ENCODE measurements at places on chromosomes 12 and 14.
A peak's percentile ranks its signal among the peaks of the same experiment; 100 is the strongest.

DNA sequence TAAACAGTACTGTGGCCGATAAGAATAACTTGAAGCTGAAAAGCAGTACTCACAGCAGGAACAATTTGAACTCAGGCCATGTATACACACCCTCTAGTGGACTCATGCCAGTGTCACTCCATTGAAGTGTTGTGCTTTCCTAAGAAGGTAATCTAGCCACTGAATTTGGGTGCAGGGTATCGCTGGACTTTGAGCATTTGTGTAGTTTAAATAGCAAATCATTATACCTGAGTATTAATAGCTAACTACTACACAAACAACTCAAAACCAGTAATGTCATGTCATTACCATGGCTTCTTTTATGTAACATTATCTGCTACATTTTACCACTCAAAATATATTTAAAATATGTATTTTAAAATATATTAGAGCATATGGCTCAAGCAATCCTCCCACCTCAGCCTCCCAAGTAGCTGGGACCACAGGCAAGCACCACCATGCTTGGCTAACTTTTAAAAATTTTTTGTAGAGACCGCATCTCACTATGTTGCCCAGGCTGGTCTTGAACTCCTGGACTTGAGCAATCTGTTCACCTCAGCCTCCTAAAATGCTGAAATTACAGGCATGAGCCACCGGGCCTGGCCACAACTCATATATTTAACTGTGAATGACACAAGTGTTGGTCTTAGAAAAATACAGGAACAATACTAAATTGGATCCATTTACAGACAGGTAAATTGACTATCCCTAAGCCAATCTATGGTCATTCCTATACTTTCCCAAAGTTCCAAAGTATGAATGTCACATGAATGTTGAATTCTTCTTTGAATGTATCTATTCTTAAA is 25.6 kb upstream of the ARID4A start:
- no peak for DNase-seq

GRCh38 chr14:90140298-90140955 is 78.6 kb downstream of the KCNK13 start:
- no peak for DNase-seq

DNA sequence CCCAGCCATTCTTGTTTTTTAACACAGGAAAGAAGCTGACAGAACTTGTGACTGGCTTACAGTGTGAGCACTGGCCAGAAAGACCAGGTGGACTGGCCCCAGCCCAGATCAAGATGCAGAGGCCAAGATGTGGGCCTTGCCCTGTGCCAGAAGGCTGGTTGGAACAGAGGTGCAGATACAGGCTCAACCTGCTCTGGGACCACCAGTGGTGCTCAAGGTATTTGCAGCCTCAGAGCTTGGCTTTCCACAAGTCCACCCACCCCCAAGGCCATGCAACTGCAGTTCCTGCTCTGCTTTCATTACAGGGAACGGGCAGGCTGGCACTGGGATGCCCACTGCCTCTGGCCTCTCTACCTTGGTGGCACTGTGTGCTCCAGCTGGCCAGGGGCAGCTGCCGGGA is 23.3 kb downstream of the ZFC3H1 start:
- no peak for DNase-seq

GRCh38 chr14:64825509-64825908 is 54.2 kb downstream of the SPTB start:
- DNase-seq = no peak

- DNase-seq = peak; percentile 21
Measured at GRCh38 chr12:52020539-52021336, 14.0 kb downstream of the TAMALIN start.
